ENCODE measurements at places on chromosomes 2 and 18.
A peak's percentile ranks its signal among the peaks of the same experiment; 100 is the strongest.

GRCh38 chr2:237213315-237214022 is 127.8 kb downstream of the COPS8 start:
- DNase-seq, result no peak

GRCh38 chr18:33757037-33757436 is 179.0 kb downstream of the ASXL3 start:
- DNase-seq, result no peak

DNA sequence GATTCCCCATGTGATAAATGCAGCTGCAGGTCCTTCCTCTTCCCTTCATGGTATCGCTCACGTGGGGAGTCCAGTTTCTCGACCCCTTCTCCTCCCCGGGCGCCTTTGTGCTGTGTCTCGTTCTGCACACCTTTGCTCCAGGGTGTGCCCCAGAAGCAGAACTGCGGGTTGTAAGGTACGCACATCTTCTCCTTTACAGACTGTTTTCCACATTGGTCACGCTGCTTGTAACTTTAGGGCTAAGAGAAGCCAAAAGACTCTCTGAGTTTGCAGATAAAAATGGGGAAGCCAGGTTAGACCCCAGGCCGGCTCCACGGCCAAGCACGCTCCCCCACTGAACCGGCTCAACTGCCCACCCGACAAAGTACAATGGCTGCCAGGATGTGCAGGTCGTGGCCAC is 45.9 kb upstream of the TFCP2L1 start:
- no peak for DNase-seq

DNA sequence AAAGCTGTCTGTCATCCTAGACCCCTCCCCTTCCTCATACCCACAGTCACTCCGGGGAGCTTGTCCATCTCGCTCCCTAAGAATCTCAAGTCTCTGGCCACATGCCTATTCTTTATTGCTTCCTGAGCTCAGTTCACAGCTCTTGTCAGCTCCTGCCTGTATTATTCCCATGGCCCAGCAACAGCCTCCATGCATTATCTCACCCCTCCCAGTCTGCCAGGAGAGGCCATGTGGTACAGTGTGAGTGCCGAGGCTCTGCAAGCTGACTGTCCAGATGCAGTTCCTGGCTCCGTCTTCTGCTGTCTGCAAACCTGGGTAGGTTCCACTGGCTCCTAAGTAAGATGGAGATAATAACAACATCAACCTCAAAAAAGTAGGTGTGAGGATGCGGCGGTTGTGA is 79.7 kb downstream of the MRPS9 start:
- no peak for DNase-seq

GRCh38 chr2:1741851-1742250 is 2.5 kb downstream of the PXDN start:
- DNase-seq, result no peak

DNA sequence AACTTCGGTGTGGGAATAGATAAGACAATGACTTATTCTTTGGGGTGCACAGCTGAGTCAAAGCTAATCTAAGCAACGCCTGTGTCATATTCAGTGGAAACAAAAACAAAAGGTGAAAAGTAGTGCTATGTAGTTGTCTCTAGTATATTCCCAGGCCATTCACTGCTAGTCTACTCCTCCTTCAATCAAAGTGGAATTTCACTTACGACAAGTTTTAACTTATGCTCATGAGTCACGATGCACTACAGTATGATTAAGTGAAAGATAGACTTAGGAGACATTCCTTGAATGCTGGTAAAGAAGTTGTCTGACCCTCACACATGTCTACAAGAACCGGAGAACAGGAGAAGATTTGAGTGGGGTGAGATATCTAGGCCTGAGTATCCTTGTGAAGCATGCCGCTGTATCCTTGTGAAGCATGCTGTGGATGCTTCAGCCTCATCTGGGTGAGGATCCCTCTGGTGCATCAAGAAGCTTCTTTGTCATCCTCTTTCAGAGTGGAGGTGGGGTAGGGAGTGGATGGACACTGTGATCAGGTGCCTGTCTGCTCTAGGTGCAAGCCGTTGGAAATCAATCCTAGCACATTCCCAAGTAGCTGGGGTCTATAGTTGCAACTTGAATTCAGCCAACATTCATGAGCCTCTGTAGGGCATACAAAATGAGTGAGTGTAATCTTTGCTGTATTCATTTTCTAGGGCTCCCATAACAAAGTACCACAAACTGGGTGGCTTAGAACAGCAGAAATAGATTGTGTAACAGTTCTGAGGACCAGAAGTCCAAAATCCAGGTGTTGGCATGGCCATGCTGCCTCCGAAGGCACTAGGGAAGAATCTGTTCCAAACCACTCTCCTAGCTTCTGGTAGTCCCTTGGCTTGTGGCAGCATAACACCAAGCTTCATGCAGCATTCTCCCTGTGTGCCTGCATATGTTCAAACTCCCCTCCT is 173.5 kb upstream of the FN1 start:
- peak; percentile 75 for DNase-seq

- DNase-seq, result no peak
These were observed 167.3 kb upstream of the CYRIA start for GRCh38 chr2:16832910-16833309.

- no peak for DNase-seq
These were observed 35.3 kb downstream of the MYOM1 start for GRCh38 chr18:3184275-3184963.

GRCh38 chr2:98242003-98242402 is 104.3 kb upstream of the CNGA3 start:
- DNase-seq, result no peak

DNA sequence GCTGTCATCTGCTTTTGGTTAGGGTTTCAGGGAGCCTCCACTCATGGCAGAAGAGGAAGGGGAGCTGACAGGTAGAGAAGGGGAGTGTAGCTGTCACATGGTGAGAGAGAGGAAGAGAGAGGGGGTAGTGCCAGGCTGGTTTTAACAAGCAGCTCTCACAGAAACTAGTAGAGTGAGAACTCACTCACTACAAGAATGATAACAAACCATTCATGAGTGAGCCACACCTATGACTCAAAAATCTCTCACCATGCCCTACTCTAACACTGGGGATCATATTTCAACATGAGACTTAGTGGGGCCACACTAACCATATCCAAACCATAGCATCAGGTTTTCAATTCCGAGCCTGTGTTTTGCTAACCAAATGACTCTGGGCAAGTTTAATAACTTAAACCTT is 274.9 kb upstream of the VWC2L start:
- DNase-seq, result no peak

DNA sequence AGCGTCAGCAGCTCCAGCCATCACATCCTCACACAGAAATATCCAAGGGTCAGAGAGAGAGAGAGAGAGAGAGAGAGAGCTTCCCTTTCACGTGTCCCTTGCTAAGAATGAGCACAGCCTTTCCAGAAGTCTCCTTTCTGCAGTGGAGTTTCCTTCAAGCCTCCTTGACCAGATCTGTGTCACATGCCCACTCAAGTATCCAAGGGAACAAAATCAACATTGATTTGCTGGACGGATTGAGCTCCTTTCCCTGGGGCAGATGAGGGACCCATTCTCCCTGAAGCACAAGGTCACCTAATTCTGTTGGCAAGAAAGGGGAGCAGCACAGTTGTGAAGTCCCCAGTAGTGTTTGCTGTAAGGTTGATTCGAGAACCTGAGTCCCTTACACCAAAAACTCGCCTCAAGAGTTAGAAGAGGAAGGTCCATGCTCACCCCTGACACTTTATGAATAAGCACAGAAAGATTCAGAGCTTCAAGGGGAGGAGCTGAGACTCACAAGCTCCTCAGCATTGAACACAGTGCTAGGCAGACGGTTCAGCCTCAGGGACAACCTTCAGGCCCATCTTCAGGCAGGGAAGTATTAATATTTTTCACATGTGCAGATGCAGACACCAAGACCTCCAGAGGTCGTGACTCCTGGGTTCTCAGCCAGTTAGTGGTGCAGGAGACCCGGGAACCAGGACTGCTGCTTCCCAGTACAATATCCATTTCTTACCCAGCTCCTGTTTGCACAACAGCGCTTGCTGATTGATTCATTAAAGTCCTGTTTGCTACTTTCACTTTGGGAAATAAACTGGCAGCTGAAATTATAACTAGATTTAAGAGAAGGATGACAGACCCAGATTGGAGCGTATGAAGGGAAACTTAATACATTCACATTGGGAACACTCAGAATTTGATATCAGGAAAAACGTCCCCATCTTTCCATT is 38.2 kb upstream of the MARCO start:
- DNase-seq, result no peak

DNA sequence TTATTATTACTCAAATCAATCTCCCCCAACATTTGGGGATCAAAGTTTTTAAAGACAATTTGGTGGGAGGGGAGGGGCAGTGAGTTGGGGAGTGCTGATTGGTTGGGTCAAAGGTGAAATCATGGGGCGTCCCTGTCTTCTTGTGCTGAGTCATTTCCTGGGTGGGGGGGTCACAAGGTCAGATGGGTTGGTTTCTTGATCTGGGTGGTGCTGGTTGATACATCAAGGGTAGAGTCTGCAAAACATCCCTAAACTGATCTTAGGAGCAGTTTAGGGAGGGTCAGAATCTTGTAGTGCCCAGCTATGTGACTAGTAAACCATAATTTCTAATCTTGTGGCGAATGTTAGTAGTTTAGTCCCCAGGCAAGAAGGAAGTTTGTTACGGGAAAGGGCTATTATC is 67.4 kb downstream of the MOGAT1 start:
- no peak for DNase-seq

DNA sequence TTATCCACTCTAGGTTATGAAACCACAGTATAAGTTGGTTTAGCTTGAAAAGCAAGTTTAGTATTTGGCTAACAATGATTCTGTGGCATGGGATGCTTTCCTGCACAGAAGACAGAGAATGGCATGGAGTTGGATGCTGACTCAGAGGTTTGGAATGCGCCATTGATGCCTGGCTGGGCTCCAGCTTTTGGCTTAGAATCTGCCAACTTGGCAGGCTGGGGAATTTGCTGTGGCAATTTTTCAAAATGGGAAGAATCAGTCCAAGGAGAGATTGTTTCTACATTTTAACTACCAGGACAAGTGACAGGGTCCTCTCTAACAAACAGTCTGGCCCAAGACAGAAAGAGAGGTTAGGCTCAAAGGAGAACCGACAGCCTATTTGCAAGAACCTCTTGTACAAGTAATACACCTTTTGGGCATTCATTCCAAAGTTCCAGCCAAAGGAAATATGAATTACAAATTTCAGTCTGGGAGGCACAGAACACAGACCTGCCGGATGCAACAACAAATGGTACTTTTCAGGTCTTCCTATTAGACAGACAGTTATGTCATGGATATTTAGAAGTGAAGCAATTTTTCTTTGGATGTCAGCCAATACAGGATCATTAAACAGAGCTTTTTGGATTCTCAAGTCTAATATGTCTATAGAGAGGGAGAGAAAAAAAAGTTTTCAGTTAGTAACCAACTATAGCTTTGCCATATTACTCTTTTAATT is 1027.7 kb downstream of the TMEM182 start:
- DNase-seq, result peak; percentile 87

GRCh38 chr2:12369566-12369965 is 347.2 kb upstream of the TRIB2 start:
- DNase-seq, result no peak

DNA sequence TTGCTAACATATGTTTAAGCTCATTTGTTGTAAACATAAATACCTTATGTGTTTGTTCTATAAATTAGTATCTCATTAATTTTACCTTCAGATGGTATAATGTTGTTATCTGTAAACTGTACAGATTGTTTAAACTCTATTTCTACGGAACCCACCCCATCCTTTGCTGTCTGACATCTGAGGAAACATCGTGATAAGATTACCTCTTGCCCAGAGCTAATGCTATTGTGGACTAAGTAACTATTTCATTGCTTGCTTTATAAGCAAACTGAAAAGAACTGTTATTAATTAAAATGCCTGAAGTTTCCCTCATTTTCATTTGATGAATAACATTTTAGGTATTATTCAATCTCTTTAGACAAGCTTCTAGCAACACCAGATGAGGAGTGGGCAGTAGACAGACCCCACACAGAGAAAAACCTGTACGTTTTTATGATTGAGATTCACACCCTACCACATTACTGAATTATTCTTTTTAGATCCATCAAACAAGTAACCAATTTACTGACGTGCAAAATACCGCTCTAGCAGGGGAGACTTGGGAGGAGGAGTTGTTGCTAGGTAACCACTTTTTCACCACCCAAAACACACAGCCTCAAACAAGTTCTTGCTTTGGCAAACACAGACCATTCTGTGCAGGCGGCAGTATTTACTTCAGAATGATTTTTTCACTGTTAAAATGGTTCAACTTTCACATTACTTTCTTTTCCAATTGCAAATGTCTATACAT is 1.9 kb upstream of the SYT4 start:
- peak; percentile 9 for DNase-seq

DNA sequence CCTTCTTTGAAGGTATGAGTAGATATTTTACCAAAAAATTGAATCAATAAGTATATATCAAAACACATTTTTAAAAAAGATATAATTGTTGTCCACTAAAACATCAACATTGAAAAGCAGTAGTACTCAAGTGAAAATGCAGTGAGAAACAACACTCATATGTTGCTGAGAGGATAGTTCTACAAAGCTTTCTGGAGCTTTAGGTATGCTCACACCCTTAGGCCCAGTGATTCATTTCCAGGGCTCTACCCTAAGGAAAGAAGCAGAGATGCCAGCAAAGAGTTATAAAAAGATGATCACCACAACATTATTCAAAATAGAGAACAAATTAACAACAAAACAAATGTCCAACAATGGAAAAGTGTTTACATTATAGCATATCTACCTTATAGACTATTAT is 197.3 kb upstream of the CCDC150 start:
- DNase-seq, result no peak

GRCh38 chr2:106095478-106096298 is 98.4 kb downstream of the UXS1 start:
- DNase-seq, result no peak

DNA sequence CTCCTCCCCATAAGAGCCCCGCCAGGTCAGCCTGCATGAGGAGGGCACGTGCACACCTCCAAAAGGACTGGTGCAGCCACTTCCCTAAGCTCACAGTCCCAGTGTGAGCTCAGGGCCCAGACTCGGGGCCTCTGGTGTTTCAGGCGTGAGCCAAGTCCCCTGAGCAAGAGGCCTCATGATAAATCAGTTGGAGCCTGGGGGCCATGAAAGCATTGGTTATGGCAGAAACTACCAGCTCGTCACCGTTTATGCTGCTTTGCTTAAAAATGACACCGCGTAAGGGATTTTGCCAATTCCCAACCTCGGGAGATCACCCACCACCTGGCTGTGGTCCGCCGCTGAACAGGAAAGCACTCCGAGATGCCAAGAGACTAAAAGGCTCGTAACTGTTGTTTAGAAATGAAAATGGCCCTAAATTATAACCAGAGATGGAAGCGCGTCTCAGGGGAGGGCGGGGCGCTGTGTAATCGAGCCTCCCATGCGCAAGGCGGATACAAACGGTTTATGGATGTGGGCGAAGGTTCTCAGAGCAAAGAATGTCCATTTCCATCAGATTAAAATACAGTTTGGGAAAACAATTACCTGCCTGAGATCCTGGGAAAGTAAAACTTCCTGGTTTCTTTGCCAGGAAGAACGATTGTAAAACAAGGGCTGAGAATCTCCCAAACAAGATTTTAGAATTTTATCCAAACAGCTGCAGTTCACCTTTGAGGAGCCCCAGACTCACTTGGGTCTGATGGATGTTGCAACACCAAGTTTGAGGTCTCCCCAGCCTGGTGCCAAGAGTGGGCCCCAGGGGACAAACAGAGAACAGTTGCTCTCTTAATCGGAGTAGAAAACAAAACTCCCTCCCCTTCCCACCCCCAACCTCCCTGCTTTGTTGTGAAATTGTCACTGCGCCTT is 141.4 kb downstream of the BCL2 start:
- no peak for DNase-seq
